ENCODE measurements at places on chromosomes 5 and 9.

DNA sequence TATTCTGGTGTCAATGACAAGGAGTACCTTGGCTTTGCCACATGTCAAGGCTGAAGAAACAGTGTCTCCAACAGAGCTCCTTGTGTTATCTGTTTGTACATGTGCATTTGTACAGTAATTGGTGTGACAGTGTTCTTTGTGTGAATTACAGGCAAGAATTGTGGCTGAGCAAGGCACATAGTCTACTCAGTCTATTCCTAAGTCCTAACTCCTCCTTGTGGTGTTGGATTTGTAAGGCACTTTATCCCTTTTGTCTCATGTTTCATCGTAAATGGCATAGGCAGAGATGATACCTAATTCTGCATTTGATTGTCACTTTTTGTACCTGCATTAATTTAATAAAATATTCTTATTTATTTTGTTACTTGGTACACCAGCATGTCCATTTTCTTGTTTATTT, 19.8 kb downstream of the CD274 start:
- DNase-seq, result no peak

GRCh38 chr5:133612249-133612860, at the start of gene FSTL4:
FSTL4 (minus strand) TSS chr5:133612541.
- peak; percentile 75 for DNase-seq

GRCh38 chr5:56286015-56286884, 53.1 kb upstream of the ANKRD55 start:
- DNase-seq, result no peak

- peak; percentile 56 for DNase-seq
Observed at GRCh38 chr5:6728011-6728794, 15.0 kb downstream of the TENT4A start.

- no peak for DNase-seq
Observed at GRCh38 chr5:20369518-20369885, 381.5 kb upstream of the CDH18 start.

DNA sequence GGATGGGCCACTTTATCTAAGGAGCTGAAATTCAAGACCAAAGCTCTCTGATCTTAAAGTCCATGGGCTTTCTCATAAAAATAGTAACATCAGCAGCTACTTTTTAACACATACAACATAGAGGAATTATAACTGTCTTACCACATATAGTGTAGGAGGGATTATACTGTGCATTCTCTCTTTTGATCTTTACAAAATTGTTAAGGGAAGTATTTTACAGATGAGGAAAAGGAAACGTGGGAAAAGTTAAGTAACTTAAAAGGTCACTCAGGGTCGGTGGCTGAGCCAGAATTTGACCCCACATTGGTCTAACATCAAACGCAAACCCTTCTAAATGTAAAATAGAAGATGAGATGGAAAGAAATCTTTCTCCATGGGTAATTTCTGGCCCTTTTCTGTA, 38.4 kb downstream of the ZNF608 start:
- DNase-seq, result no peak

- no peak for DNase-seq
Observed at GRCh38 chr5:23717486-23717885, 210.1 kb downstream of the PRDM9 start.

Measured in GM23338 (cell line).